Ovary (tissue), 10 donors: ENCODE measurements at places on chromosomes 3 and 15.

DNA sequence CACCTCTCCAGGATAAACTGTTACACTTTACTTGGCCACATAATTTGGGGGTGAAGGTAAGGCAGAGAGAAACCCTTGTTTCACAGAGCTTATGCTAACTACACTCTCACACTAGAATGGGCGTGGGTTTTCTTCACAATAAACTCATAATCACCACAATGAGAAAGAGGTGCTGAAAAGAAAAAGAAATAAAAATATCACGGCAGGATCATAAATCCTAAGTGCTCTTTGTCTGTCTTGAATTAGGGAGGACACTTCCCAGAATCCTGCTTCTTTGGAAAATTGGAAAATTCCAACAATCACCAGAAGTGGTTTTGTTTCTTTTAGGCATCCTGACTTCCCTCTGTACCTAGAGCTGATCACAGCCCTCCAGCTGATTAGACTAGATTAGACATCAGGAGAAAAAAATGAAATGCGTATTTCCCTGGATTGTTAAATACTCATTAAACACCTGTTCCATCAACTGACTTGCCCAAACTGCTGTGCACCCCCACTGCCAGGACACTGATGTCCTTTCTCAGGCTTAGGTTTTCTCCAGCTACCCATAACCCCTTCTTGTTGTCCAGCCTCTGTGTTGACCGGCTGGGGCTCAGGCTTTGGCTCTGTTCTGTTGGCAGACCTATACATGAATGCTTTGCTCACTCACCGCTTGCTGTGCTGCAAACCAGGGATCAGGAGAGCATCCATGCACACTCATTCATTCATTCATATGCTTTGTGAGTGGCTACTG is 41.6 kb upstream of the ACKR4 start:
- no peak for DNase-seq

DNA sequence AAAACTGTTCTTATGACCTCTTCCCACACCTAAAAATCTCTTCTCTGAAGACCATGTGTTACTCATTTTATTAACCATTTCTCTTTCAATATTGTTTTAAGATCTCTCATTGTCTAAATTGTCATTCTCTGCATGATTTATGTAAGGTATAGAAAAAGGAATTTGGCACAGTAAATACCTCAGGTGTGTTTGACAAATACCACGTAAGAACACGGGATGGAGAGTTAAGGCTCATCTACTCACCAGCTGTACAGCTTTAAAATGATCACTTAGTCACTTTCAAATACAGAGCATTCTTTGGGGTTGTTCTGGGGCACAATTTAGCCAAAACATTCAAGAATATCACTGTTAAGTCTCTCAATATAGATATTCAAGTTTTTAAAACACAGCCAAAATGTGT is 627.1 kb downstream of the MCTP2 start:
- no peak for DNase-seq

GRCh38 chr3:183991403-183991802 is 26.3 kb downstream of the ABCC5 start:
- DNase-seq = no peak

- DNase-seq = no peak
Observed at GRCh38 chr3:108524537-108524936, 14.1 kb upstream of the MYH15 start.
